ENCODE measurements at places on chromosomes 1 and 21. TPM values are rescaled to one million over a fixed set of nuclear protein-coding genes. Genes with fewer than 3 reads are reported as not detected.

The STYXL2 gene
- total RNA-seq, result not detected

The MYCBP gene
- total RNA-seq, result 6.7 TPM

The CAMK2N1 gene
- 8.1 TPM for total RNA-seq

The C4BPA gene
- 6.9 TPM for total RNA-seq

The TRPM2 gene
- 2.0 TPM for total RNA-seq

The RAVER2 gene
- total RNA-seq, result 6.6 TPM
